ENCODE measurements at places on chromosomes 3 and 15.

GRCh38 chr3:98826126-98826525 lies 63.0 kb downstream of the ST3GAL6 start:
- no peak for DNase-seq

DNA sequence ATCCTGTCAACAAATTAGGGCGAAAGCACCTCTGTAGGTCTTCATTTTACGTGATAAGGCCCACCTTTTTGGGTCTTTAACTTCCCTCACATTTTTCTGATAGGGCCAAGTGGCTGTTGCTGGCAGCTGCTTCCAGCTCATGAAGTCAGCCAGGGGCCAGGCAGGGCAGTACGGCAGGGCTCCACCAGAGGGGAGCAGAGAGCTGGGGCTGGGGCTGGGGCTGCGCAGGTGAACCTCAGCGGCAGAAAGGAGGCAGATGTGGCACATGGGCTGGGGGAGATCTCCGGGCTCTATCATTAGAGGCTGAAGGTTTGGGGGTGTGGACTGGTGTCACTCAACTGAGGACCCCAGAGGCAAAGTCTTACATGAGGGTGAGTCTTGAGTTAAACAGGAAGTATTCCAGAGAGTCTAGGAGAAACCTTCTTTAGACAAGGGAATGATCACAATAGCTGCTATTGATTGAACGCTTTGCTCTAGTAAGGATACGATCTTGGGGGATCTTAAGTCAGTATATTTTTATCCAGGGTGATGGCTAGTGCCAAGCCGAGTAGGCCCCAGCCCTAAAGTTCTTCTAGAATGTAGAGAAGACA lies 62.8 kb upstream of the MEX3B start:
- DNase-seq, result peak; percentile 51

DNA sequence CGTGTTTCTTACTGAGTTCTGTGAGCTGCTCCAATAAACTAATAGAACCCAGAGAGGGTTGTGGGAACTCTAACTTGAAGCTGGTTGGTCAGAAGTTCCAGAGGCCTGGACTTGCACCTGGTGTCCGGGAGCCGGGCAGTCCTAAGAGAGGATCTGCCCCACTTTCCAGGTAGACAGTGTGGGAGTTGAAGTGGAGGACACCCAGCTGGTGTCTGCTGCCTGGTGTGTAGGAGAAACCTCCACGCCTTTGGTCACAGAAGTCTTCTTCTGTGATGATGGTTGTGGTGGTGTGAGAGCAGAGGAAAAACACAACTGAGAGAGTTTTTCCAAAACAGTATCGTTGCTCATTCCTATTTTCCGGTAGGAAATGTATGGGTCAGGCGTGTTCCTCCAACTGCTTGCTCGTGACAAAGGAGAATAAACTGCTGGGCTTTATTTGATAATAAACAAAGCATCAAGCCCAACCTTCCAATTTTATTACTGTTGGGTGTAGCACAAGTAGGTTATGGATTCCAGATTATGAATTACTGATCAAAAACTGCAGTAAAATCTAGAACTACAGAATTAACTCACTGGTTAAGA lies 137.0 kb downstream of the KLF13 start:
- DNase-seq, result no peak

DNA sequence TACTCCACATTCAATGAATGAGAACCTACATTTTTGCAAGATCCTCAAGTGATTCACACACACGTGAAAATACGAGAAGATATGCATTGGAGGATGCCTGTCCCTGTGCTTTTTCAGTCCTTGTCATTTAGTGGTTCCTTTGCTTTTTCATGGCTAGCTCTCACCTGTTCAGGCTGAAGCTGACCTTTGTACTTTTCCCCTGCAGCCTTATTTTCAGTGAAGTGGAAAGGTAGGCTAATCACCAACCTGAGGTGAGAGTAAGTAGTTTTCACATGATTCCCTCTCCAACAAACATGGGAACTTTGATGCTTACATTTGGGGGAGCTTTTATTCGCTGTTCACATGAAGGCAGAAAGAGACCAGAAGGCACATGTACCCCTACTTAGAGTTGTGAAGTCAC lies 8.3 kb downstream of the ITPR1 start:
- DNase-seq, result no peak

GRCh38 chr3:72997421-72997961 lies 880 bp downstream of the PPP4R2 start:
- DNase-seq, result no peak

GRCh38 chr3:84439476-84439875 lies 519.3 kb upstream of the CADM2 start:
- no peak for DNase-seq

- no peak for DNase-seq
Observed at GRCh38 chr3:187255314-187255713, 36.2 kb downstream of the MASP1 start.

DNA sequence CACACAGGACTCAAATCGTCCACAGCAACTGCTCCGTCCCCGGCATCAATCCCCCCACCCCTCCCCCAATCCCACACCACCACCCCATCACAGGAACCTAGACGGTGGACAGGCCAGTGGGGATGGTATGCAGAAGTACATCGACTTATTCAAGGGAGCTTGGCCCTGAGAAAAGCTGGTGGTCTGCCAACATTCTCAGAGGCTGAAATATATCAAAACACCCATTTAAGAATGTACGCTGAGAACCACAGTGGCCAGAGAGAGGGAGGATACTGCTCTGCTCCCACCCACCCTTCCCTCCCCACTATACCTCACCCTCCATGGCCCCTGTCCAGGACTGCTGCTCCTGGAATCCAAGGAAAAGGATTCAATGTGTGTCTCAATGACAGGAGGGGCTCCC lies 12.4 kb upstream of the USP3 start:
- DNase-seq, result no peak

GRCh38 chr3:15331606-15332404 lies 581 bp downstream of the SH3BP5 start:
- DNase-seq, result peak; percentile 22

DNA sequence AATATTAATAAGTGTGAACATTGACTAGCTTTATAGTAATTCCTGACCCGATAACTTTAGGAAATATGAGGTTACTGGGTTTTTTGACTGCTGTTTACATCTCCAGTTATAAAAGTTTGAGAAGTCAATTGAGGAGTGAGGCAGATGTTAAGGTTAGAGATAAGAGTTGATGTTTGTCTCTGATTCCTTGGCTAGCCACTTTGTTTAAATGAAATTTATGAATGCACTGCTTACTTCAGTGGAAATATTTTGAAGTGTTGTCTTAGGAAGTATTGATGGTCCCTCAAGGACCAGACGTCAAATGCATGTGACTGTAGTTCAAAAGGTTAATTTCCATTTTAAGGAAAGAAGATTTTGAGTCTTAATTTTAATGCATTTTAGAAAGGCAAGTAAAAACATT lies 41.7 kb downstream of the MAP2K5 start:
- no peak for DNase-seq

DNA sequence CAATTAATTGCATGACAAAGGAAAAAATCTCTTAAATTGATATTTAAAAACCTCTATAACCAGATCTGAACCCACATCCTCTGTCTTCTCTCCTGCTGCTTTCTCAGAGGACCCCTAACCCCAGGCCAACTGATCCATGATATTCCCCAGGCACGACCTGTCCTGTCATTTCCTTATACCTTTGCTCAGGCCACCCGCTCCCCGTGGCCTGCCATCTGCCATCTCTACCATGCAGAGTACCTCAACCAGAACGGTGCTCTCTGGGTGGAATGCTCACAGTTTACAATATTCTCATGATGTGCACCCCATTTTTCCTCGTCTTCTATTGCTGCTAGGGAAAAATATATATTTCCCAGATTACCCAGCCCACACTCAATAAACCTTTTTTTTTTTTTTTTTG lies 57.7 kb downstream of the ARHGEF3 start:
- DNase-seq, result no peak

DNA sequence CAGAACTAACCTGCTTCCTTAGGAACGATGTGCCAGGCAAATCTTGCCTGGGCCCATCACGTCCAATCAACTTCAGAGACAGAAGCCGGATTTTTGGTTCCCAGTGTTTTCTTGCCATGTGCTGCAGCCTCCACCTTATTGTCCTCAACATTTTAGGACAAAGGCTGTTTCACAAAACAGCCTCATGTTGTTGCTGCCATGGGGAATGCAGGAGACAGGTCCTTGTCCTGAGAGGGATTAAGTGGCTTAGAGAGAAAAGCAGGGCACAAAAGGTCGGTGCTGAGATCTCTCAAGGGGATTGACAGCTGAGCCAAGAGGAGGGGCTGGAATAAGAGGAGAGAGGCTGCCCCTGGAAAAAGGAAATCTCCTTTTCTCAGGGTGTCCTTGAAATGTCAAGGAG lies 11.3 kb upstream of the NMNAT3 start:
- DNase-seq, result no peak

- no peak for DNase-seq
Observed at GRCh38 chr3:116440196-116440595, 5.1 kb downstream of the LSAMP start.

DNA sequence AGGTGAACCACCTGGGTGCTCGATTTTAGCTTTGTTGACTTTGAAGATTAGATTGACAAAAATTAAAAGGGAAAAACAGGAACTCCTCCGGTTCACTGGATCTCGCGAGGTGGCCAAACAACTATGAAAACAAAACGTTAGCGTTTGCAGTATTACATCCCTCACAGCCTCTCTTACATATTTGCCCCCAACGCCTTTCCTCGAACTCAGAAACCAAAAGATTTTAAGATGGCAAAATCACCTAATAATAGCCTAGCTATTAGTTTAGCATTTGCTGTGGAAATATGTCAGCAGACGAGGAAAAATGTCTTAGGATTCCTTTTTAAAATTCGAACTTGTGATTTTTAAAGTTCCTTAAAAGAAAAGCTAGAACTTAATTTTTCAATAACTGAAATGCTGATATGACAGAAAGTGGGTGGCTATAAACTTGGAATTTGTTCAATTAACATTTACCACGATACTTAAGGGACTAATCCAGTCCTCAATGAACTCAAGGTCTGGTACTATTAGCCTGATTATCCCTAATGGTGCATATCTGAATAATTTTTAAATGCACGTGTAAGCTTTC lies 491 bp upstream of the SENP7 start:
- no peak for DNase-seq

- no peak for DNase-seq
Observed at GRCh38 chr3:32224016-32224516, 14.4 kb upstream of the CMTM8 start.

DNA sequence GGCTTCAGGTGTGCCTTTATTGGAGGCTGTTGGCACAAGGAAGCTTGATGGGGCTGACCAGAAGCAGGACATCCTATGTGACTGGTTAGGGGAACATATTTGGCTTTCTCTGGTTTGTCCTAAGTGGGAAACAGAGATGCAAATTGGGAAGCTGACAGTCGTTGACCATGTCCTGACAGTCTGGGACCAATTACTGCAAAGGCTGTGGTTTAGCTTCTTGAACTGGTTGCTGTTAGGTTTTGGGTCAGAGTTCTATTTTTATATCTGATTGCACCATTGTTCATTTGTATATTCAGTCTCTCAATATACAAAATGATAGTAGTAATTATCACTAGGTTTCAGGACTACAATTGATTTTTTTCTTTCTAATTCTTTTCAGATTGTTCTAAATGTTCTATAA lies 36.8 kb downstream of the SNTN start:
- DNase-seq, result no peak

GRCh38 chr3:114155370-114155821 lies 23.5 kb downstream of the DRD3 start:
- no peak for DNase-seq

DNA sequence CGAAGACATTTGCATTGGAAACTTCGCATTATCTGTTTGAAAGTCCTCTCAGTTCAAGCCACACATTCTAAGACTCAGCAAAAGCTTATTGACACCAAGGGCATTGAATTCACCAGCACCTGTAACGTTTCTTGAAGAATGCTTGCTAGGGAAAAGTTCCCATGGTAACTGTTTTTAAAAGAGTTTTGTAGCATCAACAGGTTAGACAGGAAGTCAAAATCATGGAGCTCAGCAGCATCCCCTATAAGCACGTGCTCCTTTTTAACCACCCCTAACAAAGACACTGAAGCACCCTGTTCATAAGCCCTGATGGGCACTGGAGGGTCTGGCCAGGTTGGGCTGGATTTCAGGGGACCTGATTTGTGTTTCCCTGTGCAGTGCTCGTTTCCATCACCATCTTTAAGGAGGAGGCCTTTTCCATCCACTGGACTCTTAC lies 229.7 kb upstream of the BHLHE40 start:
- no peak for DNase-seq

DNA sequence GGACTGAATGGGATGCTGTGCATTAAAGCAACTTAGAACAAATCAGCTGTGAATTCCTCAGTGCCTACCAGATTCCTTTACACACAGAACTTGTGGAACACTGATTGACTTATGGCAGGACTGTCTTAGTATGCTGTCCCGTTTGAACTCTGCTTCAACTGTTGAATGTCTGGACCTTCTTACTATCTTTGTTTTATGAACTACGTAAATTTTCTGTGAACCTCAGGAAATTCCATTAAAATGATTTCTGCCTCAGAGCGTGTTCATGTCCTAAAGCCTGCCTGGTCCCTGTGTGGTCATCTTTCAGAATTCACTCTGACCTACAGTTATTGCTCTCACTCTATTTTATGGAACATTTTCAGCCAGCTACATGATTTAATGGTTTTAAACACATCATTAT lies 29.4 kb upstream of the FBN1 start:
- DNase-seq, result no peak

GRCh38 chr3:195238586-195239118 lies 32.3 kb downstream of the XXYLT1 start:
- no peak for DNase-seq

GRCh38 chr3:172752651-172753050 lies 2.1 kb downstream of the ECT2 start:
- no peak for DNase-seq

DNA sequence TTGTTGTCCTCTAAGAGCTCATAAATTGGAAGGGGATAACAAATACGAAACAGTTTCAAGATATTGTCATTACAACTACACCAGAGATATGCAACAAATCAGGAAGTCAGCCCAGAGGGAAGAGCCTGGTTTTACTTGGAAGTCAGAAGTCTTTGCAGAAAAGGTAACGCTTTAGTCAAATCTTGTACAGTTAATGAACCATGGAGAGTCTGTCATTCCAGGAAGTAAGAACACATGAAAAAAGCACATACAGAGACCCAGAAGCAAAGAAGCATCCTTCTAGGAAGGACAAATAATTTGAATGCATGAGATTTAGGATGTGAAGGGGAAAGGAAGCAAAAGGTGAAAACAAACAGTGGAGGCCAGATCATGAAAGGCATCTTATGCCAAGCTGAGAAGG lies 19.6 kb downstream of the DYNC1LI1 start:
- DNase-seq, result no peak

GRCh38 chr3:46477145-46477544 lies 12.4 kb upstream of the LTF start:
- DNase-seq, result no peak

DNA sequence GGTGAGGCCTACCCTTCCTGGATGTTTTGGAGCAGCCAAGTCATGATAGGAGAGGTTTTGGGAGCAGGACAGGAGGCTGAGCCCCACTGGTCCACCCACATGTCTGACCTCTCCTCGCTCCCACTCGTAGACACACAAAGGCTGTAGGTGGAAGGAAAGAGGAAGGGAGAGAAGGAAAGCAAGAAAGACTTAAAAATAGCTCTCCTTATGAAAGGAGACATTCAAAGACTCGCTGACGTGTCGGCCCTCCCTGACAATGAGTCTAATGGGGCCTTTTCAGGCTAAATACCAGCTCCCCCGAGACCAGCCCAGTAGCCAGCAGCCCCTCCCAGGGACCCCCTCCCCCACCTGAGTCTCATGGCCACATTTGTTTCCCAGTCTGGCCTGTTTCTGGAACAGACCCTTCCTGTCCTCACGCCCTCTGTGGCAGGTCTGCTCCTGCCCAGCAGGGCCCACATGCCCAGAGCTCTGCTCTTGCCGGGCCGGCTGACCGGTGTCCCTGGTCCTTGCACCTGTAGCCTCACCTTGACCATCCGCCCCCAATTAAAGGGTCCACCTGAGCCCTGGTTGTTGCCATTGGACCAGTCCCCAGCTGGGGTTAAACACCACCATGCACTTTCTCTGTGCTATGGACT lies 49.3 kb downstream of the FGD5 start:
- no peak for DNase-seq

All from stimulated activated CD8-positive, alpha-beta memory T cell treated with anti-CD3 and anti-CD28 coated beads, Interleukin-4, amount 100 ng/mL, for 24 hours (primary cell).